ENCODE measurements at places on chromosomes 13 and 19. TPM values are rescaled to one million over a fixed set of nuclear protein-coding genes. Genes with fewer than 3 reads are reported as not detected.
A peak's percentile ranks its signal among the peaks of the same experiment; 100 is the strongest.

- DNase-seq, result peak; percentile 10
These were observed 27.3 kb downstream of the INTS6 start for GRCh38 chr13:51425410-51426042.

DNA sequence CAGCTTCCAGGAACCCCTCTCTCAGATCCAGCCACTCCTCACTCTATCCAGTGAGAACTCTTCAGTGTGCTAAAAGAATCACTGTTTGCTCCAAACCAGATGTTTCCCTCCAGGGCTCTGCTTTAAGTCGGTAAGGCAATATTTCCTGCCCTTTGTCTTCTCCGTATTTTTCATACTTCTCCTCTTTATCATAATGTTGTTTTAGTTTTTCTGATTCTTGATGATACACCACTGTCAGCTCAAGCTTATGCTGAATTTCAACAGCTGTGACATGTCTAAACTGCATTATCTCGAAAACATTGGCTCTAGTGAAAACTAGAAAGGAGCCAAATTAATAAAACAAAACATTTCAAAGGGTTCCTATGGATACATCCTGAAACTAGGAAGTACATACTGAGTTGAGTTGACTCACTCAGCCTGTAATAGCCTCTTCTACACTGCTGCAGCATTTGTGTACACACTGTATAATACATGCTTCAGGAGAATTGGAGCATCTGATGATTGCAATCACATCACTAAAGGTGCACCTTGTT, 39.8 kb downstream of the GPR180 start:
- peak; percentile 79 for DNase-seq

Gene PSPN
- 2.1 TPM for total RNA-seq

GRCh38 chr19:17868669-17869068, 3.1 kb upstream of the SLC5A5 start:
- DNase-seq, result no peak

Gene NXNL1
- total RNA-seq, result not detected

Gene FCAR
- total RNA-seq, result 19.5 TPM

Gene PCDH9
- total RNA-seq, result 3.4 TPM

DNA sequence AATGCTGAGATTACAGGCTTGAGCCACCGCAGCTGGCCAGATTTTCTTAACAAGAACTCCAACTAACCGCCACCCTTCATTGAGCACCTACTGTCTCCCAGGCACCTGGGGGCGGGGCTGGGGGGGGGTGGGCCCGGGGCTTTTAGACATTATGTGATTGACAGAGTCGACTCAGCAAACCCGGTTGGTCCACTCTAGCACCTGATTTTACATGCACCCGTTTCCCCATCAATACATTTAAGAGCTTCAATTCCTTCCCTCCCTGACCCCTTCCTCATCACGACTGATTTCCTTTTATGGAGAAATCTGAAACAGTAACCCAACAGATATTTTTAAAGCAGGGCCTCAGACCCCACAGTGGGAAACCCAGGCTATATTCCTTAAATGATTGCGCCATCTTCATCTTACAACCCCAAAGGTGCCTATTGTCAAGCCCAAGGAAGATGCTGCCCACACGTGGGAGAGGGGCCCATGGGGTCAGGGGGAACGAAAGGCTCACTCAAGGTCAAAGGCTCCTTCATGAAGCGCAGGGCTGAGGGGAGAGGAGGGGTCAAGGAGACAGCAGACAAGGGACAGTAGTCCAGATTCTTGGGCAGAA, 1.8 kb downstream of the INSR start:
- DNase-seq, result no peak

- DNase-seq, result no peak
These were observed 33.5 kb downstream of the UCHL3 start for GRCh38 chr13:75583091-75583490.

- DNase-seq, result no peak
These were observed 104.6 kb downstream of the SOX1 start for GRCh38 chr13:112171570-112171965.

Gene FGF22
- total RNA-seq, result 0.29 TPM

- DNase-seq, result no peak
These were observed 2.6 kb upstream of the CACNG7 start for GRCh38 chr19:53906211-53907192.

Gene KLK1
- 0.76 TPM for total RNA-seq

- DNase-seq, result no peak
These were observed 19.7 kb downstream of the ZFR2 start for GRCh38 chr19:3849092-3849491.

Data from left lung (tissue), 14 donors.